Left lobe of liver (tissue), 2 donors: ENCODE measurements at places on chromosomes 1 and 21.
A peak's percentile ranks its signal among the peaks of the same experiment; 100 is the strongest.

DNA sequence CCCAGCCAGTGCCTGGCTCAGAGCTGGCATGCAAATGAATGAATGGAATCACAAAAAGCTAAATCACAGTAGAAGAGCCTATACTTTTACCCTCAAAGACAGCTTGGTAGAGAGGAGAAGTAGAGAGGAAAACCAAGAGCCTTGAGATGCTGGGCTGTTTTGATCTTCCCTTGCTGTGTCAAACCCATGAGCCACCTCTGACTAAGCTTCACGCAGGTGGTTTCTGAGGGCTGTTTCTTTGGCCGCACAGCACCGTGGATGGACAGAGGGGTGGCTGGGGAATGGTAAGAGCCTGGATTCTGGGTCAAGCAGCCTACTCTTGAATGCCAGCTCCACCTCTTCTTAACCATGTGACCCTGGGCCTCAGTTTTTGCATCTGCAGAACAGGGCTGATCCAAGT, 18.6 kb downstream of the ABCG1 start:
- no peak for DNase-seq

GRCh38 chr1:152018537-152018936, 18.3 kb downstream of the S100A11 start:
- no peak for DNase-seq

GRCh38 chr21:42336054-42336453, 14.7 kb downstream of the TFF2 start:
- DNase-seq: peak; percentile 8

DNA sequence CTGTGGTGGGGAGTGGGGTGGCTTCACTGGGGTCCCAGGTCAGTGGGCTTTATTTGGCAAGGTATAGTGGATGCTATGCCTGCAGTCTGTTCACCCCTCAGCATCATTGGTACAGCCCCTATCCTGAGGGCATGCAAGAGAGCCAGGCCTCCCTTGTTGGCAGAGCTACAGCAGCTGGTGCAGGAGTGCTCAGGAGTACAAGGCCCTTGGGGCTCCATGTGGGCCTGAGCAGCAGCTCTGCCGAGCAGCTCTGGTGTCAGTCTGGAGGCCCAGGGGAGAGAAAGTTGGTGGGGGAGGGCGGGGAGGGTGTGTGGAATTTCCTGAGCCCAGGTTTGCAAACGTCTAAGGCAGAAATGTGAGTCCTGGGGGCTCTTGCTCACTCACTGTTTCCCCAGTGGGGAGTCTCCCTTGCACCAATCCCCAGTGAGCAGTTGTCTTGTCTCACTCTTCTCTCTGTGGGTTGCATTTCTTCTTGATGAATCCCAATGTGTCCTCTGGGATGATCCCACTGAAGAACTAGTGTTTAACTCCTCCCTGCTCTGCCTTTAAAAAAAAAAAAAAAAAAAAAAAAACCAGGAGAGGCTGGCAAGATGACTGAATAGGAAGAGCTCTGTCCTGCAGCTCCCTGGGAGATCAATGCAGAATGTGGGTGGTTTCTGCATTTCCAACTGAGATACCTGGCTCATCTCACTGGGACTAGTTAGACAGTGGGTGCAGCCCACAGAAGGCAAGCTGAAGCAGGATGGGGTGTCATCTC, 39.5 kb upstream of the CYP4X1 start:
- DNase-seq: no peak

DNA sequence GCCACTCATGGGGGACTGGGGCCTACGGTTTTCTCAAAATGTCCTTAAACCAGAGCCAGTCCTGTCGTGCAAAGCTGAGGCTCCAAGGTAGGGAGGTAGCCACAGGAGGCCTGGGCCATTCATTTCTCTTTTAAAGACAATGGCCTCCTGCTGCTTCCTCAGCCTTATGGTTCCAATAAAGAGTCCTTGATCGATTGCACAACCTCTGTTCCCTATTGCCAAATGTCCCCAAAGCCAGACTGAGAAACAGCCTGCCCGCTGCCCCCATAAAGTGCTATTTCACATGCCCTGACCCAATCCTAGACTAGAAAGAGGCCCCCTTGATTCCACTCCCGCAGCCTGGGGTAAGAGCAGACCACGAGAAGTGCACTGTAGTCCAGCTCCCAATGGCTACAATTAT, 166.7 kb downstream of the CLIC6 start:
- peak; percentile 81 for DNase-seq

- DNase-seq: no peak
Observed at GRCh38 chr1:26700711-26701110, 4.9 kb downstream of the ARID1A start.

DNA sequence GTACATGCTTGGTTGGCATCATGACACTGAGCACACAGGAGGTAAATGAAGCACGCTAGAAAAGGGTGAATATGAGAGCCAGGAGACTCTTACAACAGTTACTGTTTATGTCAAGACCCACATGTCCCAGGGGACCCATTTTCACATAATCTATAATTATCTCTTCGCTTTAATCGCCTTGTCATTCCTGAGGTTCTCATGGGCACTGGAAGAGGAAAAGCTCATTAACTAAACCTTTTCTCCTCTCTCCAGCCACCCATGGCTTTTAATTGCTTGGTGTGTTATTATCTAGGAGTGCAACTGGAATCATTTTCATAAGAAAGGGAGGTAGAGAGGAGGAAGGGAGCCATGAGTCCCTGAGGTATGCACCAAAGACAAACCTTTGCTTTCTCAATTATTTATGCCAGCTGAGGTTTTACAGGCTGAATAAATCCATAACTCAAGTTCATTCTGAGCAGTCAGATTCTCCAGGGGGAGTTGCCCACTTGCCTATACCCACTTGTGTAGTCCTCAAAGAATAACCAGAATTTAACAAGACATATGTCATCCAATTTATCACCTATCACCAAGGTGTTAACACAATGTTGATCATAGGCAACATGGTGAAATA, 77.4 kb downstream of the ACBD6 start:
- no peak for DNase-seq

- DNase-seq: no peak
Observed at GRCh38 chr1:116067566-116067890, 43.7 kb upstream of the MAB21L3 start.

GRCh38 chr1:180912801-180913565, at the start of gene KIAA1614:
Gene KIAA1614 (plus strand): TSS chr1:180912897. CDS start chr1:180913244, 347 bp downstream.
- no peak for DNase-seq

DNA sequence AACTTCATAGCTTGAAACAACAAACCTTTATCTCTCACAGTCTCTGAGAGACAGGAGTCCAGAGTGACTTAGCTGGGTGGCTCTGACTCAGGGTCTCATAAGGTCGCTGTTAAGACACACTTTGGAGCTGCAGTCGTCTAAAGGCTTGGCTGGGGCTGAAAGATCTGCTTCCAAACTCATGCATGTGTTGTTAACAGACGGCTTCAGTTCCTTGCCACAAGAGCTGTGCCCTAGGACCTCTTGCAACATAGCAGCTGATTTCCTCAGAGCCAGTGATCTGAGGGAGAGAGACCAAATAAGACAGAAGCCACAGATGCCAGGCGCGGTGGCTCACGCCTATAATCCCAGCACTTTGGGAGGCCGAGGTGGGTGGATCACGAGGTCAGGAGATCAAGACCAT, 176.8 kb downstream of the DISC1 start:
- DNase-seq: no peak
